AG10803 (cell line): ENCODE measurements at places on chromosomes 5 and 9.

DNA sequence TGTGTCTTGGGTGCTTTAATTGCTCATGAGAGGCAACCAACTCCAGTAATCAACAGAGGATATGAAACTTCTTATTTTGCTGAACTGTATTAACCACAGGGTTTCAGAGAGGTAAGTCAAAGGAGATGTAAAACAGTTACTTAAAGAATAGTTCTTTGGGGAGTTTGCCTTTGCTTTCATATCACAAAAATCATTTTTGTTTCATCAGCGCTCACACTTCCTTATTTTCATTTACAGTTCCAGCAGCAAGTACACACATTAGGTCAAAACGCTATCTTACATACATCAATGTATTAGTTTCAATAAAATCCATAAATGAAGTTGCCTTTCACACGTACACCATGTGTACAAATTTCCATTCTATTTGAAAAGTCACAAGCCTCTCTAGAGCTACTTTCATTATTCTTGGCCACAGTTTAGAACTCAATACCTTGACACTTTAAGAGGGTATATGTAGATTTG lies 50.1 kb downstream of the ST8SIA4 start:
- no peak for DNase-seq

- DNase-seq, result no peak
Observed at GRCh38 chr5:38417658-38418017, 138.8 kb downstream of the LIFR start.

DNA sequence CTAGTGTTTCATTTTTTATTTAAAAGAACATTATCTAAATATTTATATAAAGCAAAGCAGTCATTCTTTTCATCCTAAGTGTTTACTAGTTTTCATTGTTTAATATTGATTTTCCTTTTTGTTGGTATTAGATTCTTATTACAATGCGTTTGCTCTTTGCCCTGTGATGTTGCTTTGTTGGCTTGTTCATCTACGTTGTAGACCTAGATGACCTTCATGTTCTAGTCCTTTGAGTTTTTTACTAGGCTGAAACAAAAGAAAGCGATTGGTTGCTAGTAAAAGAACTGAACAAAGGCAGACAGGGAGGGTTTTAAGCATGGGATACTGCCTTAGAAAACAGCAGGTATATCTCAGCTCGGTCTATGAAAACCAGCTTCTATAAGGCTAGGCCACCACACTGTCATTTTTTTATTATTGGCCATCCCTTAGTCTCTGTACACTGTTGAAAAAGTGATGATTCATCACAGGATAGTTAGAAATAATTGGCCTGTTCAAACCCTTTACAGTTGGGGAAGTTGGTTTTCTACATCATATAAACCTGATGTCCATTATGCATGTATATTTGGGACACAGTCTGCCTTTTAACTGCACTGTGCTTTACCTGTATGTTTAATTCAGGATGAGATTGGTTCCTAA lies 119.0 kb downstream of the ZCCHC7 start:
- no peak for DNase-seq

- no peak for DNase-seq
Observed at GRCh38 chr9:101201630-101202029, 173.1 kb downstream of the PLPPR1 start.

- no peak for DNase-seq
Observed at GRCh38 chr5:147170603-147171002, 64.2 kb upstream of the STK32A start.

- no peak for DNase-seq
Observed at GRCh38 chr9:133729617-133730281, 8.4 kb downstream of the SARDH start.

GRCh38 chr9:84169240-84169639 lies 171.3 kb downstream of the SLC28A3 start:
- DNase-seq, result peak; percentile 21

- no peak for DNase-seq
Observed at GRCh38 chr5:107900721-107901120, 230.0 kb upstream of the EFNA5 start.

- no peak for DNase-seq
Observed at GRCh38 chr5:1497795-1498622, 25.8 kb downstream of the LPCAT1 start.

DNA sequence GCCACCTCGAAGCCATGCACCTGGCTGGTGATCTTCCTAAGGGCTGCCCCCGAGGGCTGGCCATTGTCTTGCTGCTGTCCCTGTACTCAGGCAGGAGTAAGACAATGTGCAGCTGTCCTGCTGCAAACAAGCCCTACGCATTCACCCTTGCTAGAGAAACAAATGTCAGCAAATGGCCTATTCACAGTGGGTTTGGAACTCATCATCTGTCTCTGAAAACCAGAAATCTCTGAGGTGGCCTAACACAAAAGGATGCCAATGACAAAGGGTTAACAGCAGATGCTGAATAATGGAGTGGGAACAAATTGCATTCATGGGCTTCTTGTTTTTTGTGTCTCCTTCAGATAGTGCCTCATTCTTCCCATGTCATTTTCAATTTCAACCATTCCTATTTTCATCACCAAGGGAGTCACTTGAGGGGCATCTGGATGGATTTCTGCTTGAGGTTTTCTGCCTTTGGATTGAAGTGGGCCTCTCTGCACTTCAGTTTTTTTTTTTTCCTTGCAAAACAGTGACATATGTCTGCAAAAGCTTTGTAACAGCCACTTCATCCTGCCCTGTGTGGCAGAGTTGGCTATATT lies 261.6 kb upstream of the VLDLR start:
- DNase-seq, result no peak

DNA sequence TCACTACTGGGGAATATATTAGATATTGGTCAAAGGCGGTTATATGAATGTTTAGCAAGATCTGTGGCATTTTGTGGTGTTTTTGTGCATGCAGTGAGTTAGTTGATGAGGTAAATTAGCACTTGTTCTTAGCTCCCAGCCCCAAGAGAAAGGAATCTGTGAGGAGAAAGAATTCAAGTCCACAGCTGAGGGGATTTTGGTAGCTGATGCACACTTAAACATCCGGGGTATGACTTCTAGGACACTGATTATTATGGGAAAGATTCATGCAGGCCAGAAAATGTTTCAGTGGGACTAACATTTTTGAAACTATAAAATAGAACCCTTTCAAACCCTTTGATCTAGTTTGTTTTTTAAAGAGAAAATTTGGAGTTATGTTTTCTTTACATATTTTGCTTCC lies 118.2 kb upstream of the RPS23 start:
- DNase-seq, result peak; percentile 72

GRCh38 chr5:75435096-75435495 lies 76.3 kb downstream of the CERT1 start:
- DNase-seq, result peak; percentile 38
